AG09309 (cell line): ENCODE measurements at places on chromosomes 3 and 15.

DNA sequence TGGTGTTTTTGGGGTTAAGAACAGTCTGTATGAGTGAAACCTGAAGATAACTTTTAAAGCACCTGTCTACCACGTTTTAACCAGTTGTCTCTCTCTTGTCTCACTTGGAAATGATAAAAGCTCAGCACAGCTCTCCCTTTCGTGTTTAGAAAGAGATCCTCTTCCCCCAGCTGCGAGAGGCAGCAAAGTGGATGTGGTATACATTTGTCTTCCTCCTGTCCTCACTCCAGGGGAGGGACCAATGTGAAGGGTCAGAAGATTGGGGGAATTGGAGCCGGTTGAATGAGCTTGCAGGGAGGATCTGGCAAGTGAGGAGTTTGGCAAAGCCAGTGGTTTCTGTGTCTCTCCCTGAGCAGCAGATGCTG is 14.6 kb downstream of the SMAD6 start:
- DNase-seq, result no peak

GRCh38 chr15:43199945-43200488 is 14.8 kb downstream of the CCNDBP1 start:
- no peak for DNase-seq

DNA sequence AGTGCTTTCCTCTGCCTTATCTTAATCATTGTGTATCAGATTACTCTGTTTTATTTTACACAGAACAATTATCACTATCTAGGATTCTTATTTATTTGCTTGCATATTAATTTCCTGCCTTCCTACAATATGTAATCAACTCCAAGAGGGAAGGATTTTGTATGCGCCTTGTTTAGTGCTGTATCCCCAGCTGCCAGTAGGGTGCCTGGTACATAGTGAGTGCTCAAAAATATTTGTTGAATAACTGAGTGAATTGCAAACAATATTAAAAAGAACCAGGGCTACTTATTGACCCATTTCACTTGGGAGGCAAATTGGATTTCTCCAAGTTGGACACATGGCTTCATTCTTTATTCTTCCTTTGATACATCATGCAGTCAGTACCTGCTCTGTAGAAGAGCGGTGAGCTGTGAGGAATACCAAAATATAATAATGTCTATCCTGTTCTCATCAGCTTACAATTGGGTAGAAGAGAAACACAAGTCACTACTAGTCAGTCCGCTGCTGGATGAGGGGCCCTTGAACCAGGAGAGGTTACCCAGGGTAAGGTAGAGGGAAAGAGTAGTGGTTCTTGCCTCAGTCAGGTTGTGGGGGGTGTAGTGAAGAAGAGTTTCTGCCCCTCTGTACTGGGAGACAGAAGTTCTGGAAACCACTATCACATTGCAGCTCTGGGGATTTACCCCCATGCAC is 233.9 kb upstream of the ZBTB20 start:
- DNase-seq, result no peak

DNA sequence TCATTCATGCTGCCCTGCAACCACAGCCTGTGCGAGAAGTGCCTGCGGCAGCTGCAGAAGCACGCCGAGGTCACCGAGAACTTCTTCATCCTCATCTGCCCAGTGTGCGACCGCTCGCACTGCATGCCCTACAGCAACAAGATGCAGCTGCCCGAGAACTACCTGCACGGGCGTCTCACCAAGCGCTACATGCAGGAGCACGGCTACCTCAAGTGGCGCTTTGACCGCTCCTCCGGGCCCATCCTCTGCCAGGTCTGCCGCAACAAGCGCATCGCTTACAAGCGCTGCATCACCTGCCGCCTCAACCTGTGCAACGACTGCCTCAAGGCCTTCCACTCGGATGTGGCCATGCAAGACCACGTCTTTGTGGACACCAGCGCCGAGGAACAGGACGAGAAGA is 4.7 kb downstream of the TRIM42 start:
- DNase-seq, result no peak

GRCh38 chr3:60935709-60936108 is 315.5 kb downstream of the FHIT start:
- DNase-seq, result peak; percentile 34

- no peak for DNase-seq
These were observed 903.1 kb downstream of the NSUN3 start for GRCh38 chr3:94965867-94966475.

DNA sequence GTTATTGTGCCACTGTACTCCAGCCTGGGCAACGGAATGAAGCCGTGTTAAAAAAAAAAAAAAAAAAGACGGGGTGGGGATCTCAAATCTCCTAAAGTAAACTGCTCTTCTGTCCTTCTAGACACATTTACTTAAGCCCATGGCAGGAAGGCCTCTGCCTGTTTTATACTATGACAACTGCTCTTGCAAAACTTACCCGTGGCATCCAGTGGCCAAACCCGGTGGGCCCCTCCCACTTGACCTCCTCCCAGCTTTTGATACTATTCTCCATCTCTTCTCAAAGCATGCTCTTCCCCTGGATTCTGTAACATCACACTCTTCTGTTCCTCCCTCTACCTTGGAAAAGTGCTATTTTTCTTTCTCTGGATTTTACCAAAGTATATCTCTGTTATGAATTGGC is 112.2 kb downstream of the RFTN1 start:
- no peak for DNase-seq
